Esophagus squamous epithelium (tissue), 5 donors: ENCODE measurements at places on chromosomes 1 and 21.

DNA sequence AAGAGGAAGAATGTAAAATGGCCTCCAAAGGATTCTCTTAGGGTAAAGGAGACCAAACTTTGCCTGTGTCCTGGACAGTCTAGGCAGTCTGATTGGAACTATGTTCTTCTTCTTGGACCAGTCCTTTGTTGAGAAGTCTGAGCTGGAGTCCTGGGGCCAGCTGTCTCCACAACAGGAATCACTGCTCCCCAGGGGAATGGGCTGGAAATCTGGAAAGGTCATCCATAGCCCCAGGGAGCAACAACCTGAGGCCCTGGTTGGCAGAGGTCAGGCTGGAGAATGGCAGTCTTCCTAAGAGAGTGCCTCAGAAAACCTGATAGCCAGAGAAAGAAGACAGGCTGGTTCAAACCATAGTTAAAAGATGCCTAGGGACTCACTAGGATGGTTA is 68.7 kb downstream of the PLXNA2 start:
- DNase-seq = no peak

DNA sequence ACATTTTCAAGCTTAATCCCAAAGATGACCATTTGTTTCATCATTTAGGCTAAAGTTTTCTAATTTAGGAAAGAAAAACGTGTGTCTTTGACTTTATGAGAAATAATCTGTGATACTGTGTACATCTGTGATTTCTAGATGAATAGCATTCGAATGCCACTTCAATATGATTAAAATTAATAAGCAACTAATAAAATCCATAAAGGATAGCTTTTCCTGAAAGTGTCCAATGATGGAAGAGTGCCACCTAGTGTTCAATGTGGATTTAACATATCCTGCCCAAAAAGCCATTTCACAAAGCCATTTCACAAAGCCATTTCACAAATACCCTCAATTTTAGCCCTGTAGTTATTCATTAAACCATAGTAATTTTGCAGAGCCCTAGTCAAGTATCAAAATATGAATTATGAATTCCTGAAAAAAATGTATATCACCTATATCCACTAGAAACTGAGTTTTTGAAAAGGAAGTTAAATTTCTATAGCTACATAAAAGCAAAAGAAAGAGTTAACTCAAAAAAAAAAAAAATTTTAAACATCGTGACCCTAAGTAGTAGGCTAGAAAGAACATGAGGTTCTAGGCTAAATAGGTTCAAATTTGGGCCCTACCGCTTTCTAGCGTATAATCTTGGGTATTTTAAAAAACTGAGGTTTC is 19.1 kb downstream of the NME7 start:
- DNase-seq = no peak

DNA sequence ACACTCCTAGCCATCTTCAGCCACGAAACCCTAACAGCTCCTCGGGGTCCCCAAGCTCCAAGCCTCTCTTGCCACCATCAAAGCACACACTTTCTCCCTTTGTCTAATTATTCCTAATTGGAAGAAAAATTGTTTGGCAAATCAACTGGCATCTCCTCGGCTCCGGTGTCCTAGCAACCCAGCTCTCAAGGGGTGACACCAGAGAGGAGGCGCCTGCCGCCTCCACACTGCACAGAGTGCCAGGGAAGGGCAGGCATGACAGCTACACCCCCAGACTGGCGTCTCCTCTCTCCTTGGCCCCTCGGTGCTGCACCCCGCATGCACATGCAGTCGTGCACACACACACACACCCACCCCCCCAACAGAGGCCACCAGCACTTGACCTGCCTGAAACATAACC is 18.2 kb upstream of the GJB5 start:
- no peak for DNase-seq

DNA sequence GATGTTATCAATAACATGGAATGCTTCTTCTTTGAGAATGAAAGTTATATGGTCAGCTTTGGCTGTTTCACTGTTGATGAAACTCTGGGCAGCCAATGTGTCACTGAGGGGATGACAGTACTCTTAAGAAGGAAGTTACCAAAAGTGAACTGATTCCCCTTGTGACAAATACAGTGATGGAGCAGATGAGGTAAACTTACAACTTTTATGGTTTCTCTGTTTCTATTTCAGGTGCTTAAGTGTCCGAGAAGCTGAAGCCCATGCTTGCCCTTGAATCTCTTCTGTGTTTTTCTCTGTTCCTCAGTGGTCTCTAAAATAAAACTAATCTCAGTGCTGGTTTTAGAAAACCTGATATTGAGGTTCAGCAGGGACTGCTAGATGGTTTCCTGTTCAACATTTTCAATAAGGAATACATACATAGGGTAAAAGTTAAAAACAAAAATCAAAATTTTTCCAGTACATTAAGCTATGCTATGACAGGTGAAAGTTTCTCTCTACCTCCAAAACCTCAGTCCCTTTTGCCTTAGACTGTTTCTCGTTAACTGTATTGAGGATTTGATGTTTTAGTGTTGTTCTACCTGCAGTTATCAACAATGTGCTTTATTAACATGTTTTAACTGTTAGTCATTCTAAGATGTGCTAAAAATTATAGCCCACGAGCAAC is 454.4 kb upstream of the ADGRL4 start:
- DNase-seq = no peak

DNA sequence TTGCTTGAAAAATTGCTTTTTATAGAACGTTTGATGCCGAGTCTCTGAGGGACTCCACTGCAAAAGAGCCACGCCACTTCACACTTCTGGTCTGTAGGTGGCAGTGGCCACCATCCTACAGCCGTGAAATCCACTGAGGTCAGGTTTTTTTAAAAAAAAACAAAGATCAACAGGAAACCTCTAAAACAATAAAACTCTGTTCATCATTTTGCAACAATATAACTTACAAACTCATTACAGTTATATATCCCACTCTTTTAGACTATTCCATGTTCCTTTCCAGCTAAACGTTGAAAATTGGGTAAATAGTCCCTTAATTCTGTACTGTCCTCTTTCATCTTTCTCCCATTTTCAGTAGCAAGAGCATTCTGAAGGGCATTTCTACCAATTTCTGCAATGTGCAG is 64.6 kb upstream of the FMN2 start:
- DNase-seq = no peak

DNA sequence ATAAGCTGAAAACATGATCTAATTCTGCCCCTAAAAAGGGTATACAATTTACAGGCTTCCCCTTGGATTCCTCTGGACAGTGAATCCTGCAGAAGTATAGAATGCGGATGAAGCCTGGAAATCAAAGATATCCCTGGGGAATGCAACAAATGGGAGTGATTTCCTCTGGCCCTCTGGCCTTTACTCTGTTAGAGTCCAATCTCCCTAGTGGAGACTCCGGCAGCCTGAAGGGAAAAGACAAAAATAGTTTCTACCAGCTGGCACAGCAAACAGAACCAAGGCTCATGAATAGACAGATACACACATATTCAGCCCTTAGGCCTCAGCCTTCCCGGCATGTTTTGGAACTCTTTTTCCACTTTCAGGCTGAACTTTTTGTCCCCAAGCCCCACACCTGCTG is 3.9 kb upstream of the LRRC52 start:
- DNase-seq = no peak

- DNase-seq = no peak
Measured at GRCh38 chr1:66397192-66397591, 136.8 kb upstream of the SGIP1 start.

GRCh38 chr1:99661780-99662179 is 15.9 kb downstream of the PALMD start:
- no peak for DNase-seq

DNA sequence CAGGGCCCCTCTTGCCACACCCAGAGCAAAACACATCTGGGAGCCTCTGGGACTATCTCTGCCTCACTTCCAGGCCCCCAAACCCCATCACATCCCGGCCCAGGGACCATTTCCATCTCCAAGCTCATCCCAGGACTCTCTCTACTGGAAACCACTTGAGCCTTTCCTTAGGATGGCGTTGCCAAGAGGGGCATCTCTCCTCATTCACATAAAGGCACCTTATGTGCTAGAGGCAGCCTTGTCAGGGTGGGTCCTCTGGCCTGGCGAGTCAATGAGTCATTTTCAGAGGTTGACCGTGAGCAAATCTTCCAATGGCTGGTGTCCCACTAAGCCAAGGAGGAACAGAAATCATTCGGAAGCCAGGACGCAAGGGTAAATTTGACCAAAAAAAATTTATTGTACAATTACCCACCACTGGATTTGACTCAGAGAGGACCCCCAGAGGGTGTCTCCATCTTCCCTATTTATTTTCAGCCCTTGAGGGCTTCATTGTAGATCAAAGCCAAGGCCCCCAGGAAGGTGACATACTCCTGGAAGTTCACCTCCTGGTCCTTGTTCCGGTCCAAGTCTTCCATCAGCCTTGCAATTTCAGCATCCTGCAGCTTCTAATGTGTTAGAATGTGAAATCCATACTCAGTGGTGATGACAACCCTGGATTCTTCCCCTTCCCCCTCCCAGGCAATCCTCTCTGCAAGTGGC is 1.4 kb downstream of the S100A6 start:
- DNase-seq = no peak

- no peak for DNase-seq
Measured at GRCh38 chr21:45852886-45853400, 128.6 kb upstream of the COL6A1 start.

- no peak for DNase-seq
Measured at GRCh38 chr21:44920694-44921604, at the start of gene ITGB2. Gene ITGB2, minus strand, starts transcription at chr21:44920899. Its CDS starts 10,117 bp downstream, at chr21:44910782.
